SHP77 treated with DMSO at 0.1 percent for 48 hours (cell line): ENCODE measurements at places on chromosomes 2 and 18.

DNA sequence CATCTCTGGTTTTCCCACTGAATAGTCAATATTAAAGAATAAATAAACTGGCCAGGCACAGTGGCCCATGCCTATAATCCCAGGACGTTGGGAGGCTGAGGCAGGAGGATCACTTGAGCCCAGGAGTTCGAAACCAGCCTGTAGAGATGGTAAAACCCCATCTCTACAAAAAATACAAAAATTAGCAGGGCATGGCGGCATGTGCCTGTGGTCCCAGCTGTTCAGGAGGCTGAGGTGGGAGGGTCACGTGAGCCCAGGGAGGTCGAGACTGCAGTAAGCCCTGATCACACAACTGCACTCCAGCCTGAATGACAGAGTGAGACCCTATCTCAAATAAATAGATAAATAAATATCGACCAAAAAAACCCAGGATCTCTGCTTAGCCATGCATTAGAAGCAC is 50.2 kb upstream of the BIN1 start:
- no peak for DNase-seq

- DNase-seq: no peak
Measured at GRCh38 chr2:34601561-34601960, 1002.5 kb upstream of the FAM98A start.

DNA sequence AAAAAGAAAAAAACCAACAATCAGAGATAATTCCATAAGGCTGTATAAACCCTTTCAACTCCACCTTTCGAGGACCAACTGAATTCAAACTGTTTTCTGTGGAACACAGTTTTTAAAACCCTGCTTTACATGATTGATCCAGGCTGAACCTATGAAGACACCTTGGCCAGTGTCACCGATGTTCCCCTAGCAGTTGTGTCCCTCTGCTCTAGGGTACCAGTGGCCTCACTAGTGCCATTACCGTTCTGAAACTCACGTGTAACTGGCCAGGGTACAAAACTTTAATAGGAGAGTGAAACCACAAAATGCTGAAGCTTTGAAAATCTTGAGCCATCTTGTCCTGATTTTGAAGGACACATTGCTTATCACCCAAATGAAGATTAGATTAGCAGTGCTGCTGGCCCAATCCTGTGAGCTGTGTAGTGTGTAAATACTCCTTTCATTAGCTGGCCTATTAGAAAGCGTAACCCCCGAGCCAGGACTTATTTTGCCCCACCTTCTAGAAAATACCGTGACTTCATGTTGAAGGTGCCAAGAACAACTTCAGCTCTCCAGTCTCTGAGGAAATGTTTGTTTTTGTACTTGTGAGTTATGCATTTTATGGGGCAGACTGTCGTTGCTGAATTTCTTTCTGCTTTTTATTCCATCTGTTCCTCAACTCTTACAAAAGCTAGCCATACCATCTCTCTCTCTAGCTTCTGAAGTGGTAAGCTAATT is 147.8 kb upstream of the MAP3K20 start:
- no peak for DNase-seq

- DNase-seq: no peak
Measured at GRCh38 chr2:88221365-88221942, 51.3 kb downstream of the THNSL2 start.

DNA sequence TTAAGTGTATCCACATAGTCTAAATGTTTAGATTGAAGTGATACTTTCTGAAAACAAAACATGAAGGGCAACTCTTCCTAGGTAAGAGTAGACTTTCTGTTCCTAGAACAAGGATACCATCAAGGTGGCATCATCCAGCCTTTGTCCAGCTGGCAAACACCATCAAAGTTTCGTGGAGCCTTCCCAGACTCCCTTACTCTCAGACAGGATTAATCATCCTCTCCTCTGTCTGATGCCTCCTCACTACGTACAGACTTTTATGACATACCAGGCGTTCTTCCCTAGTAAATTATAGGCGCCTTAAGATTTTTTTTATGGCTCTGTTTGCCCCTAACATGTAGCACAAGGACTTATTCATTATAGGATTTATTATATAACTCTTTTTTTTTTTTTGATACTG is 29.4 kb upstream of the ASNSD1 start:
- no peak for DNase-seq

DNA sequence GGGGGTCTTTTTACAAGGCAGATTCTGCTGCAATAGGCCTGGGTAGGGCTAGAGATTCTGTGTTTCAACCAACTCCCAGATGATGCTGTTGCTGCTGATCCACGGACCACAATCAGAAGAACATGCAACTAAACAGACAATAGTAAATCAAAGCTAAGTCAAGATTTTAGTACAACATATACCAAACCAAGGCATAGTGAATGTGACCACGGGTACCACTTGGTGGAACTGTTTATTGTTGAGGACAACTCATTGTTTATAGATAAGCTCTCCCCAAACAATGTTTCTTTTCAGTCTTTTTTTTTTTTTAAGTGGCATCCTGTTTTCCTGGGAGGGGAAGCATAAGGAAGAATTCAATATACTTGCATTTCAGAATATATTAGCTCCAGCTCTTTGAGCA is 36.0 kb upstream of the DARS1 start:
- no peak for DNase-seq

- no peak for DNase-seq
Measured at GRCh38 chr2:151627353-151627752, 106.9 kb downstream of the NEB start.

DNA sequence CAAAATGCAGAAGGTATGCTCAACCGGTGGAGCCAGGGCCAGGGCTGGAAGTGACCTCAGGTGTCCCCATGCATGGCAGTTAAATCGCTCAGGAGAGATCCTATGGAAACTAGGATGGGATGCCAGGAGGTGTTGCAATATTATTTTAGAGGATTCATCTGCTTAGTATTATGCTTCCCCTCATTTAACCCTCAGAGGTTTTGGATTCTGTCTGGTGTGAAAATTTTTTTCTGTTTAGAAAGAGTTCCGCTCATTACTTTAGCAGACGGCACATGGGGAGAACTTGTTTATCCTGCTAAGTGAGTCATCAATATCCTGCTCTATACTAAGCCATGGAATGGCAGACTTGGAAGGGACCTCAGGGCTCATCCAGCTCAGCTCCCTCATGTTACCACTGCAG is 42.5 kb downstream of the TRIB2 start:
- DNase-seq: no peak

DNA sequence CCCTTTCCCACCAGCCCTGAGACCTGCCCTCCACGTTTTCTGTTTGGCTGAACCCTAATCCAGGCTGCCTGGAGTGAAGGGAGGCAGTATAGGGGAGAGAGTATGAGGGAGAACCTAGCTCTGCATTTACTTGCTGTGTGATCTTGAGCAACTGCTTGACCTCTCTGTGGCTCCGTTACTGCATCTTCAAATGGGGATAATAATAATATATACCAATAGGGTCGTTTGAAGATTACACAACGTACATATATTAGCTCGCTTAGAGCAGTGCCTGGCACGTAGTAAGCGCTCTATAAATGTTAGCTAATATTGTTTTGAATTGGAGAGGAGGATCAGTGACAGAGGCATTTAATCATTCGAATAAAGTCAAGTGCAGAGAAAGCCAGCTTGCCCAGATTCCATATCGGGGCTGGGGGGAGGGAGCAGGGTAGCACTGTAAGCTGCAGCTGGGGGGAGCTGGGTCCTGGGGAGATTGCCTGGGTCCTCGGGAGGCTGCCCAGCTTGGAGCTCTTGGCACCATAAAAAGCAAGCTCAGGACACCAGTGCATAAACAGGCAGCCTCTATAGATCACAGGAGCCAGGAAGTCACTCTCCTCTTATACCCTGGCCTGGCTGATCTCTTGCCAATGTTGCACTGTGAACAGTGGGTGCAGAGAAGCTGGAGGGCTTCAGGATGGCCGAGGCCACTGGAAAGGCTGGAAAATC is 19.1 kb downstream of the KCNK3 start:
- no peak for DNase-seq

GRCh38 chr2:162328424-162329157 is 10.1 kb upstream of the IFIH1 start:
- DNase-seq: no peak

DNA sequence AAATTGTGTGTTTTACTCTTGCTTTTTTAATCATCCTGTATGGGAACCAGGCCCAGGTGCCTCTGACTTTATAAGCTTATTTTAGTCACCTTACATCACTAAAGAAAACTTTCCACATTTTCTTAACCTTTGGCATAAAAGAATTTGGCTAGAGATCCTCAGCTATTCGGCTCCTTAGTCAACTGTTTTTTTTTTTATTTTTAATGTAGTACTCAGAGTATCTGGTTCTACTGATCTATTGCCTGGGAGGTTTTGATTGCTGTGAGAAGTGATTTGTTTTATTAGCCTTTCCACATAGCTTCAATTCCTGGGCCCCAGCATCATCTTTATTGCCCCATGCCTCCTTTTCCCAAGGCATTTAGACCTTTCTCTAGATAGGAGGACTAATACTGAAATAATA is 121.0 kb downstream of the MYO1B start:
- DNase-seq: no peak

- DNase-seq: no peak
Measured at GRCh38 chr2:219369447-219369861, 18.3 kb downstream of the DNPEP start.

DNA sequence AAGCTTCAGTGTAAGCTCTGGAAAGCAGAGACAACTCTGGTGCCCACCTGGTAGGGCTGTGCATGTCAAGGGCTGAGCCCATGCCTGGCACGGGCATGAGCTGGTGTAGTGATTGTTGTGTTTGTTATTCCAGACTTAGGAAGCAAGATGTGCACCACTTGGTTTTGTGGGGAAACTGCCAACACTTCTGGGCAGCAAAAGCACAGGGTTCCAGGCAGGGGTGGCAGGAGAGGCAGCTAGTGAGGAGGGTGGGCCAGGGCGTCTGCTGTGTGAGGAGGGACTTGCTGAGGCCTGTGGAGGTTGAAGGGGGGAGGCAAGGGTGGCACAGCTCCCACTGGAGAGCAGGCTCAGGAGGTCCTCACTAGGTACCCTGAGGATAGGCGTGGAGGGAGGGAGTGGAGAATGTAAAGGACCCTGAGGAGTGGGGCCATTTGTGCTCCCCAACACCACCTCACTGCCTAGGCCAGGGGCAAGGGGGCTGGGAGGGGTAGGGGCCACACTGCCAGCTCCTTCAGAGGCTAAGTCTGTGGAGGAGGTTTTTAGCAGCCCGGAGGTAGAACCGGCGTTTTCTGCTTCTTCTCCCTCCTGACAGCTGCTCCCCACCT is 104.0 kb upstream of the POU3F3 start:
- DNase-seq: no peak

- no peak for DNase-seq
Measured at GRCh38 chr2:152481881-152482583, 147.1 kb downstream of the FMNL2 start.

DNA sequence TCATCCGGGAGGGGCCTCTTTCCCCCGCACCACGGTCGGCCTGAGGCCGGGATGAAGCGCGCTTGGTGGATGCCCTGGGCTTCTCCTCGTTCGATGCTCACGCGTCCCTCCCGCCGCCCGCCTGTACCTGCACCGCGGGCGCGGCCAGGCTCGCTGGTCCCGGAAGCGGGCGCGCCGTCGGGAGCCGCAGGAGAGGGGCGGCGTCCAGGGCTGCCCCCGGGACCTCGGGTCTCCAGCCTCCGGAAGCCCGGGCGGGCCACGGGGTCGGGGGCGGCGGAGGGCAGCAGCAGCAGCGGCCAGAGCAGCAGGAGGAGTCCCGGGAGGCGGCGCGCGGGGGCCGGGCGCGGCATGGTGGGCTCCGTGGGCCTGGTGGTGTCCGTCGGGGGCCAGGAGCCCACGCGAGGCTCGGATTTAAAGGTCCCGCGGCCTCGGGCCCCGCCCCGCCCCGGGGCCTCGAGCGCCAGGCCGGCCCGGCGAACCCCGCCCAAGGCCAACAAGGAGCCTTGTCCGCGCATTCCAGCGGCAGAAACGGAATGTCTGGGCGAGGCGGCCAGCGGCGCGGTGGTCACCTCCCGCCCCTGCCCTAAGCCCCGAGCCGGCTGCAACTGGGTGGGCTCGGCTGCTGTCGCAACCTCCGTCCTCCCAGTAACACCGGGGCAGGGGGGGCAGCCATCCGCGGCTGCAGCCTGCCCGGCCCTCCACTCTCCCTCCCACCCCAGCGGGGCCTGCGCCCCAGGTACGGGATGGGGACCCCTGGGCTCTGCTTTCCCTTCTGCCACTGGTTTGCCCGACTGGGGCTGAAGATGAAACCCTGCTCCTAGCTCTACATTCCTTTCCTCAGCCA is at the start of gene MATN3:
Gene MATN3 (minus strand): TSS at position 387 of the 844 bp plus-strand sequence. CDS start 37 bp downstream, at position 350.
- no peak for DNase-seq

GRCh38 chr2:200901459-200902072 is 12.4 kb downstream of the NIF3L1 start:
- peak; percentile 45 for DNase-seq

- DNase-seq: no peak
Measured at GRCh38 chr2:236306825-236307540, 42.8 kb upstream of the ASB18 start.

DNA sequence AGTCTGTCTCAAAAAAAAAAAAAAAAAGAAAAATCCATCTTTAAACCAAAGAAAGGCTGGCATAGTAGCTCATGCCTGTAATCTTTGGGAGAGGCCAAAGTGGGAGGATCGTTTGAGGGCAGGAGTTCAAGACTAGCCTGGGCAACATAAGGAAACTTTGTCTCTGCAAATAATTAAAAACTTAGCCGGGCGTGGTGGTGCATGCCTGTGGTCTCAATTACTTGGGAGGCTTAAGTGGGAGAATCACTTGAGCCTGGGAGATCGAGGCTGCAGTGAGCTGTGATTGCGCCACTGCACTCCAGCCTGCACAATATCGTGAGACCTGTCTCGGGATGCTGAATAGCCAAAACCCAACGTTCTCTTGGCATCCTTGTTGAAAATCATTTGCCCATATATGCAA is 6.1 kb downstream of the CNOT11 start:
- no peak for DNase-seq

GRCh38 chr2:194696690-194697089 is 960.3 kb upstream of the SLC39A10 start:
- no peak for DNase-seq

- no peak for DNase-seq
Measured at GRCh38 chr2:45984896-45985473, 312.2 kb upstream of the EPAS1 start.

GRCh38 chr2:228653884-228654283 is 472.4 kb upstream of the SPHKAP start:
- no peak for DNase-seq

GRCh38 chr2:236179236-236180075 is 11.3 kb upstream of the GBX2 start:
- no peak for DNase-seq

- no peak for DNase-seq
Measured at GRCh38 chr2:25597881-25598280, 75.5 kb downstream of the DTNB start.

GRCh38 chr2:25586726-25587144 is 86.6 kb downstream of the DTNB start:
- DNase-seq: no peak

GRCh38 chr2:131521961-131522781 is 5.5 kb upstream of the CCDC74A start:
- no peak for DNase-seq

GRCh38 chr18:28457784-28458183 is 280.9 kb upstream of the CDH2 start:
- no peak for DNase-seq
